ENCODE measurements at places on chromosomes 3 and 15.
A peak's percentile ranks its signal among the peaks of the same experiment; 100 is the strongest.

- DNase-seq = no peak
Observed at GRCh38 chr3:129503471-129504291, 24.8 kb upstream of the RHO start.

DNA sequence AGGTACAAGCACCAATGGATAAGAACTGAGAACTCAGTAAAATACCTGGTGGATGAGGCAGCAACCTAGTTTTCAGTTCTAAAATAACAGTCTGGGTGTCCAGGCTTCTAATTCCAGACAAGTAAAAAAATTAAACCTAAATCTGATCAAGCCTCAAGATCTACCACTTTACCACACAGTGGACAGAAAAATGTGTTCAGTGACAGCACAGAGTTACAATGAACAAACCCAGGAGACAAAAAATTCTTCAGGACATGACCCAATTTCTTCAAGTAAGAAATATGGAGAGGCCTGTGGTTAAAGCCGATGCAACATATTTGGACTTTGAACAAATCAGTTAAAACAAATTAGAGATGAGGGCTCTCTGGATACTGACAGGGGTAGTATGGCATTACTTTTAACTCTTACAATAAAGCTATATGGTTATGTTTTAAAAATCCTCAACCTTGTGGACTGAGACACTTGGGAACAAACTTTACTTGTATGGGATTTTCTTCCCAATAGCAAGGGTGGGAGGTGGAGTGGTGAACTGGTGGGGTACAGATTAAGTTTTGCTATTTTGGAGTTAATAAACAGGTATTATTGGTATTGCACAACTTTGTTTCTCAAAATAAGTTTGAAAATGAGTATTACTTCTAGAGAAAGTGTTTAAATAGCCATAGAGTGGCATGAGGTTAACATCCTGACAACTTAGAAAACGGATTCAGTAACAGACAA lies 14.2 kb downstream of the CCNL1 start:
- no peak for DNase-seq

DNA sequence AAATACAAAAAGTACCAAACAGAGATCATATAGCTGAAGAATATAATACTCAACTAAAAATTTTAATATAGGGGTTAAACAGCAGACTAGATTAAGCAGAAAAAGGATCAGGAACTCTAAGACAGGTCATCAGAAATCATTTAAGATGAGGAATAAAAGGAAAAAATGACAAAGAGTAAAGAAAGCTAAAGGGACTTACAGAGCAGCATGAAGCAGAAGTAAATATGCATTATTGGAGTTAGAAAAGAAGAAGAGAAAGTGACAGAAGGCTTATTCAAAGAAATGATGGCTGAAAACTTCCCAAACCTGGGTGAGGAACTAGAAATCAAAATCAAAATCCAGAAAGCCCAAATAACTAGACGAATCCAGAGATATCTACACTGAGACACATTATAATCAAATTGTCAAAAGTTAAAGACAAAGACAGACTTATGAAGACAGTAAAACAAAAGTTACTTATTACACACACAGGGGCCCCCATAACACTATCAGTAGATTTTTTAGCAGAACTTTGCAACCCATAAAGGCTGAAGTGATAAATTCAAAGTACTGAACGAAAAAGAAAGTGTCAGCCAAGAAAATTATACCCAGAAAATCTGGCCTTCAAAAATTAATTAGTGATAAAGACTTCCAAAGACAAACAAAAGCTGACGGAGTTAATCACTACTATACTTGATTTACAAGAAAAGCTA lies 95.6 kb downstream of the SCAPER start:
- no peak for DNase-seq

DNA sequence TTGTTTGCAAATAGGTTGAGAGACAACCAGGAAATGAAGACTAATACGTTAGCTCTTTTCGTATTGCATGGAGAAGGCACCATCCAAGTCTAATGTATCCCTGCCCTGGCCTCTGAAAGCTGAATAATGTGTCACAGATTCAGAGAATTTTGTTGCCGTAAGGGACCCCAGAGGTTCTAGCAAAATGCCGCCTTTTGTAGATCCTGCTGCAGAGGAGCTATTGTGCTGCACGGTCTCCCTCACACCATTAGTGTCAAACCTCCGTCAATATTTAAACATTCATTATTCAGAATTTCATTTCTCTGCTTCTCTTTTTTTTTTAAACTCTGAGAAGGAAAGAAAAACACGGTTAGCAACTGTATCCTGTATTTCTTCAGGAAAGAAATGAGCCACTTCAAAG lies 238.7 kb downstream of the EPHB1 start:
- no peak for DNase-seq

DNA sequence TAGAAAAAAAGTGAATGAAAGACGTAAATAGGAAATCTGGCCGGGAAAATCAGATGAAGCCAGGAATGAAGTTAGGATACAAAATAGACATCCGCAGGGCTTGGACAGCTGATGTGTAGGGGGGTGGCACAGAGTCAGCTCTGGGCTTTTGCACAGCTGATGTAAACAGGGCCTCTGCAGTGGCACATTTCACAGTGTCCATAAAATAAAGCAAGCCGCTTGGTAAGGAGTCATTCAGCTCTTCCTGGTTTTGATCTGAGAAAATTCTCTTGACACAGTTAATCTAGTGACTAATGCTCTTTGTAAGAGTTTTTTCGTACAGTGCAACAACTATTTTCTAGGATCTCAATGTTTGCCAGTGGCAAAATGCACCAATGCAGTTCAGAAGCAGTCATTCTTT lies 153.3 kb downstream of the USP13 start:
- DNase-seq = no peak

- DNase-seq = no peak
Observed at GRCh38 chr3:158936530-158937113, 134.8 kb downstream of the MFSD1 start.

DNA sequence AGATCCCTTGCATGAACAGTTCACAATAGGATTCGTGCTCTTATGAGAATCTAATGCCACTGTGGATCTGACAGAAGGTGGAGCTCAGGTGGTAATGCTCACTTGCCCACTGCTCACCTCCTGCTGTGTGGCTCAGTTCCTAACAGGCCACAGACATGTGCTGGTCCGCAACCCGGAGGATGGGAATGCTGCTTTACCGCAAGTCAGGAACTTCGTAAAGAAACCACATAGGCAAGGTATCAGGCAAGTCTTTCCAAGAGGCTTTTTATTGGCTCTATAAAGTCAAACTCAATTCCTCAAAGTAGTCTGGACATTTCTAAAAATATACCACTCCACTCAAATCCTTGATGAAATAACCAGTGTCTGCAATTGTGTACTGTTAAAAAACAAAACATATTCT lies 56.1 kb downstream of the OSTN start:
- DNase-seq = no peak

DNA sequence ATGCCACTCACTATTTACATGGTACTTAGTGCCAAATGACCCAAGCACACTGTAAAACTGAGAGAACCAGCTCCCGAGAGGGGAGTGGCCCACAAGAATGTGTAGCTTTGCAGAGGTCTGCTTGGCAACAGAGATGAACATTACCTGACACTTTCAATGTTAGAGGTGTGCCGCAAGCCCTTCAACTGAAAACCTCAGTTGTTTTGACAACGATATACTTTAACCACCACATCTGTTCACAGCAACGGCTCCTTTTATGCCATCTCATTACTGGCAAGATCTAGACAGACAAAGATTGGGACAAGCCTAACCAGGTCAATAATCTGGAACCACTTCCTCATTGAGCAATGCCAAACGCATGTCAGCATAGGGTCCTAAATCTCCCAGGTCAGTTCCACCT lies 23.7 kb downstream of the NEK10 start:
- DNase-seq = no peak

DNA sequence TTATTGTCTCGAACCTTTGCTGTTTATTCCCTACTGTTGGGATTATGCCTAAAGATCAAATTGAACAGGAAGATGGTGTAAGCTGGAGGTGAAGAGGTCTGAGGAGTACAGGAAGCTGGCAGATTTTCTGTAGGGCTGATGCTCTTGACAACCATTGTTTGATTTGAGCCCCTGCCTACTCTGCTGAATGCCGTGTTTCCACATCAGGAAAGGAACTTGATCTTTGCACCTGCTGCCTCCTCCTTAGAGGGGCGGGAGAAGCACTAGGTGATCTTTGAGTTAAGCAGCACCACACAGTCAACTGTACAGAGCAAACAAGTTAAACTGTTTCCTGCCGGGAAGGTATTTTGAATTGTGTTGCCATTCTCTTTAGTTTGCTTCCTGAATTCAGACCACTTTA lies 364.6 kb upstream of the EPHA6 start:
- DNase-seq = no peak

- no peak for DNase-seq
Observed at GRCh38 chr3:180408654-180409053, 193.3 kb upstream of the TTC14 start.

GRCh38 chr15:38647683-38648082 lies 83.1 kb upstream of the RASGRP1 start:
- no peak for DNase-seq

DNA sequence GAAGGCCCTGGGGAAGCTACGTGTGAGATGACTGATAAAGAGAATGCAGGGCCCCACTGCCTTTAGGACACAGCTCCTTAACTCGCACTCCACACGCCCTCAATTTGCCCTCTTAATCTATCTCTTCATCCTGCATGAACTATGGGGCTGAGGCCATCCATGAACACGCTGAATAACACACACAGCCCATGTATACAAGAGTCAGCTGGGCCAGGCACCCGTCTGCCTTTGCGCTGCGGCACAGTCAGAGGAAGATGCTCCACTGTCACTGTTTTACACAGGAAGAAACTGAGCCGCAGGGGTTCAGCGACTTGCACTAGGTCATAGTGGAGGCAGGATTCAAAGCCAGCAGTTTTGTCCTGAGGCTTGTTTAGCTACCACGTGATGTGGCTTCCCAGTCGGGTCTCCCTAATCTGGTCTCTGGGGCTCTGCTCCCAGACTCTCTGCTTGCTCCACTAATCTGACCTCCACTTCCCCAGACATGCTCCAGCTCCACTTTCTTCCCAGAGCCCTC lies 43.9 kb downstream of the TLE3 start:
- DNase-seq = no peak

- no peak for DNase-seq
Observed at GRCh38 chr3:131387796-131388489, 6.4 kb downstream of the NUDT16 start.

- peak; percentile 27 for DNase-seq
Observed at GRCh38 chr3:194487289-194488054, 670 bp upstream of the ATP13A3 start.

DNA sequence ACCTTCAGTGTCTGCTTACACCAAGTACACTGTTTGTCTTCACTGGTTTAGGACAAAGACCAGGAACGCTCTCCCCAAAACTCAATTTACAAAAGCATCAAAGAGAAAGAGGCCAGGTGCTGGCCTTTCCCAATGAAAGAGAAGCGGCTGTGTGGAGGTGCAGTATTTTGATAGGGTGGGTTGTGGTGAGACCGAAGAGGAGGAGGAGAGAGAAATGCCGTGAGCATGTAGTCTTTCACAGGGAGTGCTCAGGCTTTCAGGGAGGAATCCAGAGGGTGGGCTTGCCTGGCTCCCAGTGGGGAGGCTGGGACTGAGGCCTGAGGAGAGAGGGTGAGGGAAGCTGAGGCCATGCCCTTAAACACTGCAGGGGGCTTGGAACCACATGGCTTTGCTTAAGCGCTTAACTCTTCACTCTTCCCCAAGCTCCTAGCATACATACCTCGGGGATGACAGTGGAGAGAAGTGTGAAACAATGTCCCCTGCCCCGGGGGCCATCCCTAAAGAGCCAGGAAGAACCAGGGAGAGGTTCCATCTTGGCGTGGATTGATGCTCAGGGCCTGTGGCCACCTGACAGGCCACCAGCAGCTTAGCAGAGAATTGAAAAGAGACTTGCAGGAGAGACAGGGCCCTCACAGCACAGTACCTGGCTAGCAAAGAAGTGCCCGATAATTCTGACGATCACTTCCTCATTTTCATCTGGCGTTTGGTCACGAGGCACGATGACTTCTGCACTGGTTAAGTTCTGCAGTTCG lies 60.5 kb downstream of the SENP2 start:
- no peak for DNase-seq

DNA sequence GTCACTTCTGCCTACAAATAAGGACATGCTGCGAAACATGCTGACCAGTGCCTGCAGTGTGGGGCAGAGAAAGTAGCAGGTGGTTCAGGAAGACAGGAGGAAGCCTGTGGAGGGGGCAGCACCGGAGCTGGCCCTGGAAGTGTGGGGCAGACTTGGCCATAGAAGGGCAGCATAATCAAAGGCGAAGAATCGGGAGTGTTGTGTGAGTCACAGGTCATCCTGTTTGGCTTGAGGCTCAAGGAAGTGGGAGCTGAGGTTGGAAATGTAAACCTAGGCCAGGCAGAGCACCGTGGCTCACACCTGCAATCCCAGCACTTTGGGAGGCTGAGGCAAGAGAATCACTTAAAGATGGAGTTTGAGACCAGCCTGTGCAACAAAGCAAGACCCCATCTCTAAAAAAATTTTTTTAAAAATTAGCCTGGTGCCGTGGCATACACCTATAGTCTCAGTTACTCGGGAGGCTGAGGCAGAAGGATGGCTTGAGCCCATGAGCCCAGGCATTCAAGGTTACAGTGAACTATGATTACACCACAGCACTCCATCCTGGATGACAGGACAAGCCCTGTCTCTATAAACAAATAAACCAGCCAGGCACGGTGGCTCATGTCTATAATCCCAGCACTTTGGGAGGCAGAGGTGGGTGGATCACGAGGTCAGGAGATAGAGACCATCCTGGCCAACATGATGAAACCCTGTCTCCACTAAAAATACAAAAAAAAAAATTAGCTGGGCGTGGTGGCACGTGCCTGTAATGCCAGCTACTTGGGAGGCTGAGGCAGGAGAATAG lies 54.0 kb downstream of the FAM43A start:
- no peak for DNase-seq

GRCh38 chr3:157469561-157470294 lies 33.1 kb downstream of the PTX3 start:
- no peak for DNase-seq

GRCh38 chr3:151900884-151901643 lies 27.6 kb downstream of the SUCNR1 start:
- DNase-seq = no peak

DNA sequence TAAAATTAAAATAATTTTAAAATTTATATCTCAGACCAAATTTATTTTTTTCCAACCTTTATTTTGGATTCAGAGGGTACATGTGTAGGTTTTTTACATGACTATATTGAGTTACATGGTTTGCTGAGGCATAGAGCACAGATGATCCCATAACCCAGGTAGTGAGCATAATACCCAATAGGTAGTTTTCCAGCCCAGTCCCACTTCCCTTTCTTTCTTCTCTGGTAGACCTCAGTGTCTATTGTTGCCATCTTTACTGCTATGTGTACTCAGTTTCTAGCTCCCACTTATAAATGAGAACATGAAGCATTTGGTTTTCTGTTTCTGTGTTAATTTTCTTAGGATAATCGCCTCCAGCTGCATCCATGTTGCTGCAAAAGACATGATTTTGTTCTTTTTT lies 338.1 kb downstream of the EFHB start:
- DNase-seq = no peak

DNA sequence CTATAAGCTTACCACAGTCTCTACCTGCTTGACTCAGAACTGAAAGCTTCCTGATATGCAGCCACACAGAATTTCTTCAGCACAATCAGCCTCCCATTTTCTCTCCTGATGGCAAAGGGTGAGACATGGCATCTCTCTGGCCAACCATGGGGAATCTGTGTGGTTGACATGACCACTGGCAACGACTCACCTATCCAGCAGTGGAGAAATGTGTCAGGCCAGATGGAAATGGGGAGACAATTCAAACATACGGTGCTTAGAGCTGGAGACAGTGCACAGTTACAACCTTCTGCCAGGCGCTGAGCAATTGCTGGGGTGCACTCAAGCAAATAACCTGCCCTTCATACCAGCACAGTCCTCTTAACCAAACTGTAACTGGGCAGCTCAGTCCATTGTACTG lies 3.6 kb downstream of the ZNF385D start:
- DNase-seq = no peak

GRCh38 chr3:101519685-101520365 lies 6.8 kb upstream of the SENP7 start:
- DNase-seq = no peak

All from stimulated activated CD4-positive, alpha-beta T cell treated with anti-CD3 and anti-CD28 coated beads, Interleukin-12 subunit alpha, Interleukin-12 subunit beta, amount 100 ng/mL, for 24 hours (primary cell).